Right atrium auricular region (tissue), 2 donors: ENCODE measurements at places on chromosomes 3 and 15. TPM values are rescaled to one million over a fixed set of nuclear protein-coding genes. Genes with fewer than 3 reads are reported as not detected.

- peaks cover 11% of the 10 kb centered on the region for H3K36me3 ChIP-seq
- H3K4me1 ChIP-seq = no peaks in the 10 kb centered on the region
- DNase-seq = no peak
- no peak overlapping the region for H3K27ac ChIP-seq
- H3K27me3 ChIP-seq = no peaks in the 10 kb centered on the region
Observed at GRCh38 chr15:79886124-79886523, 10.7 kb downstream of the MTHFS start.

PPM1L gene
- total RNA-seq = 23.8 TPM

GRCh38 chr15:83658430-83659416 lies 4.8 kb downstream of the ADAMTSL3 start:
- H3K27ac ChIP-seq = peak overlapping the region; percentile 13
- no peaks in the 10 kb centered on the region for H3K4me1 ChIP-seq
- H3K4me3 ChIP-seq = no peak overlapping the region
- H3K27me3 ChIP-seq = no peaks in the 10 kb centered on the region
- peak; percentile 80 for DNase-seq

NAA80 gene
- 10.7 TPM for total RNA-seq

- no peak overlapping the region for H3K27ac ChIP-seq
- no peaks in the 10 kb centered on the region for H3K27me3 ChIP-seq
- no peaks in the 10 kb centered on the region for H3K36me3 ChIP-seq
- no peak overlapping the region for H3K4me3 ChIP-seq
- no peak for DNase-seq
- H3K4me1 ChIP-seq = no peaks in the 10 kb centered on the region
Observed at GRCh38 chr3:173891272-173892100, 493.9 kb downstream of the NLGN1 start.

GRCh38 chr3:174436367-174436766 lies 422.8 kb upstream of the NAALADL2 start:
- H3K36me3 ChIP-seq = no peaks in the 10 kb centered on the region
- no peak for DNase-seq
- H3K4me3 ChIP-seq = no peak overlapping the region
- no peaks in the 10 kb centered on the region for H3K27me3 ChIP-seq
- H3K27ac ChIP-seq = peak overlapping the region; percentile 72

DNA sequence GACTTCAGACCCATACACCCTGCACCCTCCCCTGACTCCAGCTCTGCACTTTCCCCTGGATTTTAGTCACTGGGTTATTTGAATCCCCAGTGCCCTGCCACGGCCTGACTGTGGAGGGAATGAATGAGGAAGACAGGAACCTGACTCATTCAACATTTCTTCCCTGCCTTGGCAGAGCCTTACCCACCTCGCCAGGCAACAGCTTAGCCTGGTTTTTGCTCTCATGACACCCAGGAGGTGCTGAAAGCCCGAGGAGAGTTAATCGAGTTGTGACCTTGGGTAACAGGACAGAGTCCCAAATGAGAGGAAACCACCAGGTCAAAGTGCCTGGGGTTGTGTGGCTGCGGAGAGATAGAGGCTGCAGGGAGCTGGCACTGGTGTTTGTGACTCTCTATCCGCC lies 128.3 kb downstream of the SMAD6 start:
- peaks cover 22% of the 10 kb centered on the region for H3K4me1 ChIP-seq
- DNase-seq = no peak
- H3K36me3 ChIP-seq = no peaks in the 10 kb centered on the region

GRCh38 chr3:160184655-160185054 lies 40.6 kb upstream of the C3orf80 start:
- no peak for DNase-seq
- H3K4me3 ChIP-seq = no peak overlapping the region
- no peaks in the 10 kb centered on the region for H3K4me1 ChIP-seq
- H3K27me3 ChIP-seq = no peaks in the 10 kb centered on the region

C3orf22 gene
- total RNA-seq = not detected

GRCh38 chr3:186185194-186185787 lies 76.4 kb upstream of the ETV5 start:
- H3K27me3 ChIP-seq = no peaks in the 10 kb centered on the region
- DNase-seq = no peak
- H3K36me3 ChIP-seq = no peaks in the 10 kb centered on the region

DNA sequence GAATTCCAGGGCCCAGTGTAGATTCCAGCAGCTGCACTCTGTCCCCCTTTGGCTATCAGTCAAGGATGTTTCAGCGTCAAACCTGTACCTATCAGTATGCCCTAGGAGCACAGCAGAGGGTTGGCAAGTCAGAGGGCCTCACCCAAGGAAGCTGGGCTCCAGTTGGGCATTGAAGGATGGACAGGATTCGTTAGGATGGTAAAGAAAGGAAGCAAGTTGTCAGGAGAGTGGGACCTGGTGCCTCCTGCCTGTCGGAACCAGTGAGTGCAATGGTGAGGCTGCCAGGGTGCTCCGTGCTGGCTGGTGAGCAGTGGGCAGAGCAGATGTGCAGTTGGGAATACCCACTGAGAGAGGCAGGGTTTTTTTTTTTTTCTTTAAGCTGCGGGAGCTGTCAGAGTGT lies 157.2 kb downstream of the CHDH start:
- H3K36me3 ChIP-seq = no peaks in the 10 kb centered on the region
- DNase-seq = peak; percentile 53
- H3K27ac ChIP-seq = no peak overlapping the region
- no peaks in the 10 kb centered on the region for H3K27me3 ChIP-seq
- no peak overlapping the region for H3K4me3 ChIP-seq

GRCh38 chr3:104460477-104461406 lies 906.0 kb upstream of the ALCAM start:
- H3K27me3 ChIP-seq = no peaks in the 10 kb centered on the region
- no peak overlapping the region for H3K27ac ChIP-seq
- H3K4me1 ChIP-seq = peaks cover 13% of the 10 kb centered on the region

DNA sequence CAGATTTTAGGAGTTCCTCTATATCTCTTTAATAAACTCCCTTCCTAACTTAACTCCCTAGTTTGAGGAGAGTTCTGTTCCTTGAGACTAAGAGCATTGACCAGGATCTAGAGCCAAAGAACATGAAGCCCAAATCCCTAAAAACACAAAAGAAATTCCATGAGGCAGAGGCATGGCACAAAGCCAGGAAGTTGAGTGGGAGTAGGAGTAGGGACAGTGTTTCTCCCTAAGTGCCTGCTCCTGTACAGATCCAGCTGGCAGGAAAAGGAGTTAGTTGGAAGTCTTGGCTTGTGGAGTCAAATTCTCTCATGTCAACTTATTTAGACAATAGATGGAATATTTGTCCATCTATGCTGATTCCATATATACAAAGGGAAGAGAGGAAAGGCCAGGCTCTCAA lies 11.4 kb downstream of the ACTC1 start:
- H3K36me3 ChIP-seq = no peaks in the 10 kb centered on the region
- no peaks in the 10 kb centered on the region for H3K27me3 ChIP-seq
- no peak overlapping the region for H3K27ac ChIP-seq
- no peaks in the 10 kb centered on the region for H3K4me1 ChIP-seq
- H3K4me3 ChIP-seq = no peak overlapping the region
- DNase-seq = no peak

- H3K27me3 ChIP-seq = no peaks in the 10 kb centered on the region
- H3K4me3 ChIP-seq = no peak overlapping the region
- DNase-seq = no peak
- H3K4me1 ChIP-seq = no peaks in the 10 kb centered on the region
- no peaks in the 10 kb centered on the region for H3K36me3 ChIP-seq
Observed at GRCh38 chr15:97026781-97027180, 696.3 kb downstream of the NR2F2 start.

DNA sequence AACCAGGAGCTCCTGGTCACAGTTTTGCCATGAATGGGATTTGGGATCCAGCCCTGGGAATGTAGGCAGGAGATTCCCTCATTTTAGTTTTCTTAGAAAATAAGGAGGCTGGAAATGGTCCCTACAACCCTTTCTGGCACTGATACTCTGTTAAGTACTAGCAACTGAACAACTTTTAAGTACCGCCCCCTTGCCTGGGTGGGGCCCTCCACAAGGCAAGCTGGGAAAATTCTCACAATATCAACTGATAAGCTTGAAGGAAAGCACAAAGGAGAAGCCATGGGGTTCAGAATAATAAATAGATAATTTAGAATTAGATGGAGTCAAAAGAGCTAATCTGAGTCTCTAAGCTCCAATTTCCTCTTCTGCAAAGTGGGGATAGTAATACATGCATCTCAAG lies 4.2 kb upstream of the DGKG start:
- no peaks in the 10 kb centered on the region for H3K27me3 ChIP-seq
- H3K36me3 ChIP-seq = no peaks in the 10 kb centered on the region
- no peak for DNase-seq
- peak overlapping the region; percentile 87 for H3K27ac ChIP-seq
- H3K4me1 ChIP-seq = peaks cover 36% of the 10 kb centered on the region

CD200 gene
- total RNA-seq = 5.7 TPM

- no peaks in the 10 kb centered on the region for H3K4me1 ChIP-seq
- H3K27me3 ChIP-seq = no peaks in the 10 kb centered on the region
- H3K27ac ChIP-seq = no peak overlapping the region
- DNase-seq = no peak
- H3K4me3 ChIP-seq = no peak overlapping the region
- H3K36me3 ChIP-seq = peaks cover 6% of the 10 kb centered on the region
Observed at GRCh38 chr3:8749316-8749715, 15.7 kb downstream of the CAV3 start.

GRCh38 chr3:28206479-28206878 lies 34.9 kb upstream of the CMC1 start:
- no peak overlapping the region for H3K27ac ChIP-seq
- H3K36me3 ChIP-seq = no peaks in the 10 kb centered on the region
- DNase-seq = no peak
- no peaks in the 10 kb centered on the region for H3K27me3 ChIP-seq

CLDN1 gene
- total RNA-seq = 12.7 TPM

- H3K27me3 ChIP-seq = no peaks in the 10 kb centered on the region
- H3K36me3 ChIP-seq = no peaks in the 10 kb centered on the region
- no peak overlapping the region for H3K27ac ChIP-seq
- no peaks in the 10 kb centered on the region for H3K4me1 ChIP-seq
- H3K4me3 ChIP-seq = no peak overlapping the region
- no peak for DNase-seq
Observed at GRCh38 chr3:80676866-80677265, 909.1 kb upstream of the ROBO1 start.

DNA sequence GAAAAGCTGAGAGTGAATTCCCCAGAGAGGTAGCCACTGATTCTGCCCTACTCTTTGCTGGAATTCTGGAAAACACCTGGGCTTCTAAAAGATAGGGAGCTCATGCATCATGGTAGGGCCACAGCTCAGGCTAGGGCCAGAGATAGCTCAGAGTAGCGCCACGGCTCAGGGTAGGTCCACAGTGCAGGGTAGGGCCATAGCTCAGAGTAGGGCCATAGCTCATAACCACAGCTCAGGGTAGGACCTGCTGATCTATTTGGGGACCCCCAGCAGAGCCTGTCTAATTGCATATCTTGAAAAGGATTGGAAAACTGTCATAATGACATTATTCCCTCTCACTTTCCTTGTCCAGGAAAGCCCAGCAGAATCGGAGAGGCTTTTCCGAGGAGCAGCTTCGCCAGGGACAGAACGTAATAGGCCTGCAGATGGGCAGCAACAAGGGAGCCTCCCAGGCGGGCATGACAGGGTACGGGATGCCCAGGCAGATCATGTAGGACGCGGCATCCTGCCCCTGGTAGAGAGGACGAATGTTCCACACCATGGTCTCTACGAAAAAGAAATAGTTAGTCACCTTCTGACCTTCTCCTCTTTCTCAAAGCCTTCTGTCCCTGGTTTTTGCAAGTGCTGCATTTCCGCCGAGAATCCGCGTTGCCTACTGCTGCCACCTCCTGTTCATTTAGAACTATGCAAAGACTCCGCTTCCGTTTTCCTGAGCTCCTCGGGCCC lies 14.5 kb downstream of the TAGLN3 start:
- H3K27me3 ChIP-seq = no peaks in the 10 kb centered on the region
- H3K4me3 ChIP-seq = no peak overlapping the region
- H3K4me1 ChIP-seq = no peaks in the 10 kb centered on the region
- no peaks in the 10 kb centered on the region for H3K36me3 ChIP-seq

DNA sequence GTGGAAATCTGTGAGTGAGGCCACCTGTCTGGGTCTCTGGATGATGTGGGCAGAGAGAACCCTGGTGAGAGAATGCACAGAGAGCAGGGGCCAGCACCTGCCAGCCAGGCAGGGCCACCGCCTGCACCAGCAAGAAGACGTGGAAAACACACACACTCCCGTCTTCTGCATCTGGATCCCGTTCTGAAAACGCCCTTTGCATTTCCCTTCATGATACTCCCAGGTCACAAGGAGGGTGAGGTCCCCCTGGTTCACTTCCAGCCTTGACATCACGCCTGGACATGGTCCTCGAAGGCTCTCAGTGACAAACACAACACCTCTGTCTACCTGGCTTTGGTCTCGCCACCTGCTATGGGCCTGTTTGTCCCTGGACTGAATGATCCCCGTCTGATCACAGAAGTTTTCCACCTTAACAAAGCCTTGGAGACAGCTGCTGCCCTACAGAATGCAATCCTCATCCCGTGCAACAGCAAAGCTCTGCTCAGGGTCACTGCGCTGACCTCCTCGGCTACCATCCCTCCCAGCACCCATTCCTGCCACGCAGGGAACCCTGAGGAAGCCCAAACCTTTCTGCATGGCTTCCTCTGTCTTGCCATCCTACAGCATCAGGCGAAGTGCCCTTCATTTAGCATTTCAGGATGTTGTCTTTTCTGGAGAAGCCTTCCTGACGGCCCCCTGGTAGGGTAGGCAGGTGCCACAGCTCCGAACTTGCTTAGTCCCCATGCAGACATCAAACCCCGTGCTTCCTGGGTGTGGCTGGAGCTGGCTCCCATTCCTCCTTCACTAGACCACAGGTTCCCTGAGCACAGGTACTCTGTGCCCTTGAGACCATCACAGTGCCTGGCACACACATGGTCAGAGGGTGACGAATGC lies 122.5 kb downstream of the ATP10A start:
- H3K27ac ChIP-seq = no peak overlapping the region
- no peaks in the 10 kb centered on the region for H3K27me3 ChIP-seq
- no peaks in the 10 kb centered on the region for H3K4me1 ChIP-seq
- DNase-seq = no peak
- H3K36me3 ChIP-seq = no peaks in the 10 kb centered on the region
- no peak overlapping the region for H3K4me3 ChIP-seq

FGF7 gene
- 28.5 TPM for total RNA-seq

PTX3 gene
- 0.59 TPM for total RNA-seq

DNA sequence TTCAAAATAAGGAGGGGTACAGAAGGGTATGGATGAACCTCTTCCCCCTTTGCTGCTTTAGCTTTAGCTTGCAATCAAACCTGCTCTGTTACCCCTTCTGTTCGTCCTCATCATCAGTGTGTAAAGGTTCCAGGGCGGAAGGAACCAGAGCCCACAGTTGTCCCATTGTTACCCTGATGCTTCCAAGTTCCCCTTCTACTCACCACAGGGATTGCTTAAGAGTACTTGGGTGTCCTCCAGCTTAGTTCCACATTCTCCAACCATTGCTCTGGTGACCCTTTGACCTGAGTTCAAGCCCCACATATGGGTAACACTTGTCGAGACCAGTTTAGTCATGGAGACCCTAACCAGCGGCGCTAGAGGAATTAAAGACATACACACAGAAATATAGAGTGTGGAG lies 1080.1 kb upstream of the ALCAM start:
- no peak overlapping the region for H3K4me3 ChIP-seq
- no peaks in the 10 kb centered on the region for H3K36me3 ChIP-seq
- no peak for DNase-seq
- H3K4me1 ChIP-seq = no peaks in the 10 kb centered on the region
